Activated CD4-positive, alpha-beta memory T cell treated with anti-CD3 and anti-CD28 coated beads for 36 hours (primary cell): ENCODE measurements at places on chromosomes 1 and 21. TPM values are rescaled to one million over a fixed set of nuclear protein-coding genes. Genes with fewer than 3 reads are reported as not detected.

GRCh38 chr1:186658999-186659398, 21.2 kb downstream of the PTGS2 start:
- no peak for DNase-seq
- H3K36me3 ChIP-seq, result no peaks in the 10 kb centered on the region
- no peak overlapping the region for H3K4me3 ChIP-seq
- H3K27ac ChIP-seq, result no peak overlapping the region
- no peaks in the 10 kb centered on the region for H3K4me1 ChIP-seq

- H3K27ac ChIP-seq, result no peak overlapping the region
- no peak overlapping the region for H3K4me3 ChIP-seq
- H3K36me3 ChIP-seq, result peaks cover 2% of the 10 kb centered on the region
Observed at GRCh38 chr1:95034506-95034905, 38.2 kb downstream of the ALG14 start.

DNA sequence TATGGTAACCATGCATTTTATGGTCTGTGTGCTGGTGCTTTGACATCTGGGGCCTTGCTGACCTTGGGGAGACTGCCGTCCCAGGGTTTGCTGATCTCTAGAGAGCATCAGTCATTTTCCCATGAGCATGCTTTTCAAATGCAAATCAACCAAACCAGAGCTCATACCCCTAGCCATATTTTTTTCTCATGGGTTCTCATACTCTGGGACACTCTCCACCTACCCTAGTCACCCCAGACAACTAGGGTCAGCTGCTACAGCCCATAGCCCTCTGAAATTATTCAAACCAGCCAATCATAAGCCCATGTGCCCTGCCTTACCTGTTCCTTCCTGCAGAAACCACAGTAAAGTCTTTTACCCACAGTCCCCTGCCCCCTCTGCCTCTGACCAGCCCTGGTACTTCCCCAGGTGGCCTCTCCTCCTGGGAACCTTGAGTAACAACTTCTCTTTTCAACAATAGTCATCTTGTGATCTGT, 132.0 kb downstream of the MAP3K21 start:
- H3K27ac ChIP-seq, result no peak overlapping the region
- no peak overlapping the region for H3K4me3 ChIP-seq
- DNase-seq, result peak; percentile 24
- H3K36me3 ChIP-seq, result no peaks in the 10 kb centered on the region
- H3K4me1 ChIP-seq, result peaks cover 3% of the 10 kb centered on the region

GRCh38 chr1:183291802-183292514, 105.9 kb downstream of the LAMC2 start:
- no peaks in the 10 kb centered on the region for H3K36me3 ChIP-seq
- no peak overlapping the region for H3K27ac ChIP-seq
- no peak overlapping the region for H3K4me3 ChIP-seq
- DNase-seq, result no peak

The OR2L8 gene
- total RNA-seq, result not detected

The CELSR2 gene
- 1.3 TPM for total RNA-seq
